AG20443 (cell line): ENCODE measurements at places on chromosomes 7 and 10.

- DNase-seq, result no peak
These were observed 11.9 kb downstream of the STRA8 start for GRCh38 chr7:135245226-135246190.

GRCh38 chr7:121303422-121304101, 25.2 kb upstream of the WNT16 start:
- DNase-seq, result no peak

- DNase-seq, result no peak
These were observed 164.0 kb downstream of the CHRM2 start for GRCh38 chr7:137032436-137032835.

- DNase-seq, result no peak
These were observed 169.5 kb downstream of the SNX13 start for GRCh38 chr7:17770710-17771375.

- no peak for DNase-seq
These were observed 149.8 kb downstream of the TAX1BP1 start for GRCh38 chr7:27889800-27890199.

- DNase-seq, result no peak
These were observed 271.6 kb downstream of the CCDC3 start for GRCh38 chr10:12729885-12730284.
